EH (cell line): ENCODE measurements at places on chromosomes 3 and 15.

DNA sequence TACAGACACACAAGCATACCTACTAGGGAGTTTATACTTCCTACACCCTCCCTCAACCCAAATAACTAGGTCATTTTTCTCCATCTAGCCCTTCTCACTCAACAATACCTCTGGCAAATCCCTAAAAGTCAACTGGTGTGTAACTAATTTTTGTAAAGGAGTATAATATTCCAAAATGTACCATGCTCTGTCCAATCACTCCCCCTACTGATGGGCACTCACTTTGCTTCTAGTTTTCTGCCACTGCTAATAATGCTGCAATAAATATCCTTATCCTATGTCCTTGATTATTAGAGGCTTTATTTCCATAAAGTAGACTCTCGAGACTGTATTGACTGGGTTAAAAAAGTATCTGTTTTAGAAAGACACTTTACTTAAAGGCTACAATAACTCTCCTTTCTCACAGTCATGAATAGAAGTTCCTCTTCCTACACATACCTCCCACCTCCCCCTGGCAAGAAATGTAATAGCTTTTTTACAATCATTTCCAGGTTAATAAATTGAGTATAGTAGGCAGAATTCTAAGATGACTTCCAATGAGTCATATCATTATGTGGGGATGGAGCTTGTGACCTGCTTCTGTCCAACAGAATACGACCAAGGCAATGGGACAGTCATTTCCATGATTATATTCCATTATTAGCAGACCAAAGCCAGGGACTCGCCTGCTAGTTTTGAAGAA lies 30.0 kb downstream of the SHQ1 start:
- DNase-seq = peak; percentile 47

- peak; percentile 97 for DNase-seq
Measured at GRCh38 chr3:195697582-195698324, 23.0 kb upstream of the MUC20 start.

DNA sequence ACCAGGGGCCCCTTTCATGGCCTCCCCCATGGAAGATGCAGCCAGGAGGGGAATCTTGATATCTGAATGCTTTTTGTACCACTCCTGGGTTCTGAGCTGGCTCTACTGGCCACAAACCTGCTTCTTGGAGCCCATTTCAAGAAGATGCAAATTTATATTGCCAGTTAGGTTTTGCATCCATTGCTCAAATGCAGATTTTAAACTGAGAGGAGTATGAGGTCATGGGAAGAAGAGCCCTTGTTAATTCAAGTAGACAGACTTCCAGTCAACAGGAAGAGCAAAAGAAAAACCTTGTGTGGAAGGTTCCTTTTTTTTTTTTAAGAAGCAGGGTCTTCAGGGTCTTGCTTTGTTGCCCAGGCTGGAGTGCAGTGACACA lies 133.5 kb downstream of the PDZRN3 start:
- DNase-seq = no peak

DNA sequence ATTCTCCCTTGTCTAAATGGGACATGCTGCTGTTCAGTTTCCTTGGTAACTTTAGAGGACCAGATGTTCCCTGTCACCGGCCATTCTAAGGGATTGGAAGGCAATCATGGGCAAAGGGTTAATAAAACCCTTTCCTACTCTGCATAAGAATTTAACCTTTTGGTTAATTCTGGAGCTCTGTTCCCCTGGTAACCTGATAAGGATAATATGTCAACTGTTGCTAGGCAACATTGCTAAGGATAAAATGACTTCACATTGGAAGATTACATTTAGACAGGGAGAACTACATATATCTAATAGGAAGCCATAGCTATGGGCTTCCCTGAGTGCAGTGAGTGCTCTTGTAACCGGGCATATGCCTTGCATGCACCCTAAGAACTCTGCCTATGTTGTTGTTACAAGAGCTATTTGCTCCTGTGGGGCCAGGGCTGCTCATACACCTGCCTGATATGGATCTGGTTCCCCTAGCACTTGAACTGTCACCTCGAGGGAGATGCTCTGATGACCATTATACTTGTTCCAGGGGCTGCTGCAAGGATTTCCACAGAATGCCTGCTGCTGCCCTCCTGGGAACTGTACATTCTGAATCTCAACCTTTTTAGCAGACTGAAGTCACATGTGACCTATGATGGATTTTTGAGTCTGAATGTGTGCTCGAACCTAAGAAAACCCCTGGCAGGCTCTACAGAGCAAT lies 326.3 kb upstream of the PDZRN3 start:
- DNase-seq = no peak

DNA sequence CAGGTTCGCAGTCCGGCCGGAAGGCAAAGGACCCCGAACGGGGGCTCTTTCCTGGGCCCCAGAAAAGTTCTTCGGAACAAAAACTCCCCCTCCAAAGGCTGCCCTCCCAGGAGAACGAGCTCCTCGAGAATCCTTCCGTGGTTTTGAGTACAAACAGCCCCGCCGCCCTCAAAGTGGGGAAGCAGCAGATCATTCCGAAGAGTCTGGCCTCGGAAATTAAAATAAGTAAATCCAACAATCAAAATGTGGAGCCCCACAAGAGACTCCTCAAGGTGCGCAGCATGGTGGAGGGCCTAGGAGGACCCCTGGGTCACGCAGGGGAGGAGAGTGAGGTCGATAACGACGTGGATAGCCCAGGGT lies 1.3 kb downstream of the ARHGEF26 start:
- no peak for DNase-seq
